HFFc6 (cell line): ENCODE measurements at places on chromosomes 12 and 14.

DNA sequence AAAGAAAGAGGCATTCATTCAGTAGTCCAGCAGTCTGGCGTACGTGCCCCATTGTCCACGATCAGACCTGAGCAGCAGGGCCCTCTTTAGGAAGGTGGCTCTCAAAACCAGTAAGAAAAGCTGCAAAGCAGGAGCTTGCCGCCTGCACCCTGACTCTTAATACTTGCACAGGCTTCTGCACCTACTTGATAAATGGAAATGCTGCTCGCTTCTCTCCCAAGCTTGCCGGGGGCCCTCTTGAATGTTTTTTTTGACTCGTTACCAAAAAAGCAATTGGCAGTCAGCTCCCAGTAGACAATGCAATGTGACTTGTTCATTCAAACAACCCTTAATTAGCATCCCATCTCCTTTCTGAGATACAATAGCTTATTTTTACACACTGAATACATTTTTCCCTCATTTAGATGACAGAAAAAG lies 27.2 kb upstream of the PTPRB start:
- DNase-seq: no peak

- no peak for DNase-seq
These were observed 76.6 kb downstream of the PAX9 start for GRCh38 chr14:36738269-36738668.

- DNase-seq: peak; percentile 25
These were observed 32.2 kb downstream of the SUSD6 start for GRCh38 chr14:69643430-69644200.

- DNase-seq: no peak
These were observed 116.0 kb upstream of the LHX5 start for GRCh38 chr12:113587720-113588119.

GRCh38 chr14:81509838-81510452 lies 23.7 kb downstream of the SEL1L start:
- DNase-seq: no peak

DNA sequence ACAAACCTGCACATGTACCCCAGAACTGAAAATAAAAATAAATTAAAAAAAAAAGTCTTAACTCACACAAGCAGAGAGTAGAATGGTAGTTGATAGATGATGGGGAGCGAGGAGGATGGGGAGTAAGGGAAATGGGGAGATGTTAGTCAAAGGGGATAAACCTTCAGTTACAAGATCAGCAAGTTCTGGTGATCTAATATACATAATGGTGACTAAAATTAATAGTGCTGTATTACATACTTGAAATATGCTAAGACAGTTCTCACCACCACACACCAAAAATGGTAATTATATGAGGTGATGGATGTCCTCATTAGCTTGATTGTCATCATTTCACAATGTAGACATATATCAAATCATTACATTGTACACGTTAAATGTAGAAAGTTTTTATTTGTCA lies 3.2 kb upstream of the C12orf42 start:
- no peak for DNase-seq
